ENCODE measurements at places on chromosomes 11 and 22.

- no peak for DNase-seq
Observed at GRCh38 chr22:30887453-30887852, 81.1 kb downstream of the MORC2 start.

GRCh38 chr22:48488149-48488551 lies 1339.5 kb downstream of the BRD1 start:
- DNase-seq, result no peak

DNA sequence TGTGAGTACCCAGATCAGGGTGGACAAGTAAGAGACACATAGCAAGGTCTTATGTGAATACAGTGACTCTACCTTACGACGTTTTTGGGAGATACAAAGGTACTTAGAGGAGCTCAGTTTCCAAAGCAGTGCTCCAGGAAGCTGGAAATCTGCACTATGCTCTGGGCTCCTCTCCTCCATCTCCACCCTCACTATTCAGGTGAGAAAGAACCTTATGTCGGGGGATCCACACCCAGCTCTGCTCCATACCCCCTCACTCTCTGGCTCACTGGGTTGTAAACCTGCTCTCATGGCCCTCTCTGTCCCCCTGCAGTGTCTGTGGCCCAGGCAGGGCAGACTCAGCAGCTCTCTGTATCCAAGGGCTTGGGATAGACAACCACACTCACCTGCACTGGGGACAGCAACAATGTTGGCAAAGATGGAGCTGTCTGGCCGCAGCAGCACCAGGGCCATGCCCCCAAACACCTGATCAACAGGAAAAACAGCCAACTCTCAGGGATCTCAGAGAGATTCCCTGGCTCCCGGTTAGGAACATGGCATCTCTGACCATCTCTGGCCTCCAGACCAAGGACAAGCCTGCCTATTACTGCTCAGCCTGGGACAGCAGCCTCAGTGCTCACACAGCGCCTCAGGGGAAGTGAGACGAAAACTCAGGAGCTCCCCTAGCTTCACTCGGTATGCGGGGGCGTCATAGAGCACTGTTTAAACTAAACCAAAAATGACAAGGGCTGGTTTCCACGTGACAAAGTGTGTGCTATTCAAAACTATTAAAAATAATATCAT lies 60.9 kb upstream of the TOP3B start:
- DNase-seq, result no peak

DNA sequence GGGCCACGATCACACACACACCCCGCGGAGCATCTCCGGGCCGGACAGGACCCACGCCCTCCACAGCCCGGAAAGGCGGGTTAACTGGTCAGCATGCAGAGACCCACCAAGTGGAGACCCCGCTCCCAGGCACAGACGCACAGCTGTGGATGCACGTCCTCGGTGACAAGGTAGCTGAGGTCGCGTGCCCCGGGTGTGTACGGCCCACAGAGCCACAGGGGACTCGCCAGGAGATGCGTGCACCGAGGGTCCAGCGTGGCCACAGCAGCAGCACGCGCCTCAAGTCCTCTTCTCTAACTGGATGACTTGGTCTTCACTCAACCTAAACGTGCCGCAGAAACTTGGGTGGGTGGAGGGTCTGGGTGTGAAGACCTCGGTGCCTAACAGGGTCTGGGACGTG lies 5.5 kb downstream of the H19 start:
- DNase-seq, result no peak

Data from astrocyte of the cerebellum (primary cell).